Epithelial cell of prostate (primary cell): ENCODE measurements at places on chromosomes 11 and 22.

- DNase-seq = no peak
These were observed 10.1 kb downstream of the CHST1 start for GRCh38 chr11:45655347-45655756.

GRCh38 chr22:46798366-46799350, 36.2 kb downstream of the TBC1D22A start:
- no peak for DNase-seq

DNA sequence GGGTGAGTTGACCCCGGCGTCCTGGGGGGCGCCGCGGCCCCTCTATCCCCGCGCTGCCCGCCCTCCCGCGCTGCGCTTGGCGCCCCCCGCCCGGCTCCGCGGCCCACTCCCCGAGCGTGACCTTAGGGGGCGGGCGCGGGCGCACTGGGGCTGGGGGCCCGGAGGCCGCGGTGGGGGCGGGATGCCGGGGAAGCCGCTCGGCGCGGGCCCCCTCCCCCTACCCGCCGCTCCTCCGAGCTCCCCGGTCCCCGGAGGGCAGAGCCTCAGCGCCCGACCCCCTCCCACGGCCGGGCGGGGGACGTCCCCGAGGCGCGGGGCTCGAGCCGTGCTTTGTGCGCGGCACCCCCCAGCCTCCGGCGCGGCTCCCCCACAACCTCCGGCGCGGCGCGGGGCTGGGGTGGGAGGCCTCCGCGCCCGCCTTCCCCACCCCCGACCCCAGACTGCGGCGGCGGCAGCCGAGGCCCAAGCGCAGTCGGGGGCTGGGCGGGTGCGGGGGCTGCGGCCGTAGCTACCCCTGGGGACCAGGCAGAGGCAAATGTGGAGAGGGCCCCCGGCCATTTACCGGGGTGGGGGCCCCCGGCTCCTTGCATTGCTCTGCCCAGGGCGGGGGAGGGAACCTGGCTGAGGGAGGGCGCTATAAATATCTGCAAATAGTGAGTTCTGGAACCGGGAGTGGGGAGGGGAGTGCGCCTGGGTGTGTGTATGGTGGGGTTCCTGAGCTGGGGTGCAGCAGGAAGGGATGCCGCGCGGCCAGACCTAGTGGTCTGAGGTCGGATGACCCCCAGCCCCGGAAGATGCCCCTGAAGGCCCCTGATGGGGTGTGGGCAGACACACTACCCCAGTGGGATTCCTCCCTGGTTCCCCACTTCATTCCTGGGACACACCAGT, 988 bp downstream of the MGAT3 start:
- no peak for DNase-seq

- DNase-seq = no peak
These were observed 518 bp downstream of the CCDC179 start for GRCh38 chr11:22859756-22860155.

GRCh38 chr11:84558085-84558905, 1068.8 kb downstream of the DLG2 start:
- peak; percentile 5 for DNase-seq

DNA sequence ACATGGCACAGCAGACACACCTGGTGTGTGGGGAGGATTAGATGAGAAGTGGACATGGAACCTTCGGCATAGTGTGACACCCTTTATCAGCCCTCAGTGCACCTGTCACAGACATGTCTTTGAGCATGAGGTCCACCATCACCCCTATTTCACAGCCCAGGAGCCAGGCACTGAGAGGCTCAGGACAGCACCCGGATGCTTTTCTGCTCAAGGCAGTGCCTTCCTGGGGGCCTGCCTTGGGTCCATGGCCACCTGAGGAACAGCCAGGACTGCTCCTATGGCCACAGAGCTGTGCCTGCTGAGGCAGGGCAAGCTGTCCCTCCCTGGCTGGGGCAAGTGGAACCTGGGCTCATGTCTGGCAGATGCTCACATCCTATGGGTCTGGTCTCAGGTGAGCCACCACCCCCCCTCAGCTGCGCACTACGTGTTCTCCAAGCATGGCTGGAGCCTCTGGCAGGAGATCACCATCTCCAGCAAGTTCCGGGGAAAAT, 75.8 kb downstream of the MORC2 start:
- DNase-seq = no peak
